Right renal cortex interstitium (tissue), 3 donors: ENCODE measurements at places on chromosomes 16 and 17.

DNA sequence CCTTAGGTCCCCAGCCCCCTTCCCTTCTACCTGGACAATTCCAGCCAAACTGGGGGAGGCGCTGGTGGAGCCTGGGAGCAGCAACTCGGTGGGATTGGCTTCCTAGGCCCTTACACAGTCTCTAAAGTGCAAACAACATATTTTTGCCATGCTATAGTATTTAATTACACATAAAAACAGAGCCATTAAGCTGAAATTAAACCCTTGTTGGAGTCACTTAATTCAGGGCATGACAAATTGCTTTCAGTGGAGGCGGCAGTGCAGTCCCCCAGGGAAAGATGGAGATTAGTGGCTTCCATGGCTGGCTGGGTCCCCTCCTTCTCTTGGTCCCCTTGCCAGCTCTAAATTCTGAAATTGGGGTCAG is 17.3 kb downstream of the IGFBP4 start:
- DNase-seq, result no peak

- no peak for DNase-seq
Observed at GRCh38 chr16:79409978-79410377, 190.6 kb downstream of the MAF start.

- DNase-seq, result no peak
Observed at GRCh38 chr16:88347656-88348376, 34.9 kb upstream of the ZNF469 start.

DNA sequence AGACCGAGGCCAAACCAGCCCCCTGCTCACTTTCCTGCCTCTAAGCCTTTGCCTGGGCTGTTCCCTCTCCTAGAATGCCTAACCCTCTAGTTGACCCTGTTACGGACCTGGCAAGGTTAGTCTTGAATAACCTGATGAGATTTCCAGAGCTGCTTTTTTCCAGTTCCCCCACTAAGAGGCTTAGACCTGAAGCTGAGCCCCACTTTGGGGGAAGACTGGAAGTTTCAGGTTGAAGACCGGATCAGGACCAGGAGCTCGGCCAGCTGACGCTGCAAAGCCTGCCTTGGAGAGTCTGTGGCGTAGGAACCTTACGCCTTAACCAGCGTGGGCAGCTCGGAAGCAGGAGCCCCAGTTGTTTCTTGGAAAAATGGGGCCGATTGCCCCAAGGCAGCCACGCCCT is 129.8 kb downstream of the OR1D5 start:
- DNase-seq, result no peak

GRCh38 chr17:2043785-2044184 is 2.0 kb downstream of the OVCA2 start:
- no peak for DNase-seq

DNA sequence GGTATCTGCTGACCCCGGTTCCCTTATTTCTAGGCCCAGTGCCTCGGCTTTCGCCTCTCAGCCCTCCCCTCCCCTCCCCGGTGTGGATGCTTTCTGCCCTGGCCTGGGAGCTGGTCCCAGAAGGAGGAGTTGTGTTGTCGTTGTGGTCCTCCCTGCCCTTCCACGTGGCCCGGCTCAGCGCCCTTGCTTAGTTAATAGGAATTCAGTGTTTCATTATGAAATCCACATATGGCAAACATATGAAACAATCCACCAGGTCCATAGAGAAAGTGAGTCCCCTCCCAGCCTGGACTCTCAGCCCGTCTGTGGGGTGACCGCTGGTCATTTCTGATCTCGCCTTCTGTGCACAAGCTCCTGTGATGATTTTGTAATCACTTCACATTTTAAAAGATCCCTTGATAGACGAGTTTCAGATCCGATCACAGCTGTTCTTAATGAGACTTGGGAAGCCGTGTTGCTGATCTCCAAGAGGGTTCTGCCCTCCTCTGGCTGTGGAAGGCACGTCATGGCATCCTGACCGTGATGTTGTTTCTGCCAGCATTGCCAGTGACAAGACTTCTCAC is 112.1 kb downstream of the BANP start:
- no peak for DNase-seq

GRCh38 chr17:77352441-77352840 is 211.7 kb downstream of the SEC14L1 start:
- no peak for DNase-seq

DNA sequence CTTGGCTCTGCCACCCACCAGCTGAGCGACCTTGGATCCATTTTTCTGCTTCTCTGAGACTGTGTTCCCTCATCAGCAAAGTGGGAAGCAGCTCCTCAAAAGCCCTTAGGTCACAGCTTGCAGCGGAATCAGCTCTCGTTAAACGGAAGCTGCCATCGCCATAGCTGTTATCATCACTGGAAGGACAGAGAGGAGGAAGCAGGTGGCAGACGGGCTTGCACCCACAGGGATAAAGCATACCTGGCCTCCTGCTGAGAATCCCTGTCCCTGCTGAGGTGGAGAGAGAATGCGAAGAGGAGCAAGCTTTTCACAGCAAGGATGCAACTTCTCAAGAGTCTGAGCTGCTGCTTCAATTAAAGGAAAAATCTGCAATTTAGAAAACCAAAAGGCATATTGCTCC is 106.6 kb downstream of the CLEC16A start:
- no peak for DNase-seq

DNA sequence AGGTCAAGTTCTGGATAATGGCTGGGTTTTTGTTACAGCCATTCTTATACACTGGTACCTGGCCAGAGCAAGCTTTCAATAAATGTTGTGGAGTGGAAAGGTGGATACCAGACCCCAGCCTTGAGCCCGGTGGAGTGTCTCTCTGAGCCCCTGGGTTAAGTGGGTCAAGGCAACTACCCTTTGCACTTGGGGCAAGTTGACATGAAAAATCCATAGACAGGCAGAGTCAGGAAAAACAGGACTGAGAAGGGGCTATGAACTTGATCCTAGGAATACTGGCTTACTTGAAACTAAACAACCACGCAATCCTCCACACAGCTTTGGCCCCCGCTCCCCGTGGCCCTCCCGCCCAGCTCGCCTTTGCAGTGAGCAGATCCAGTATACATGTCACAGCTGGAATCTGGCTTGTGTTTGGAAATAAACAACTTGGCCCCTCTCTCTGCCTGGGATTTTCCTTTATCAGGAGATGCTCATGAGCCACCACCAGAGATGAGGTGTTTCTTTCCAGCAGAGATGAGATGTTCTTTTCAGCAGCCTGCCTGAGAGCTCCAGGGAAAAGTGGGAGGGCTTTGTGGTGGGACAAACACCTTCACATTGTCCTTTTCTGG is 65.9 kb downstream of the KSR1 start:
- no peak for DNase-seq

GRCh38 chr17:72122010-72122764 is 1.4 kb downstream of the SOX9 start:
- no peak for DNase-seq

DNA sequence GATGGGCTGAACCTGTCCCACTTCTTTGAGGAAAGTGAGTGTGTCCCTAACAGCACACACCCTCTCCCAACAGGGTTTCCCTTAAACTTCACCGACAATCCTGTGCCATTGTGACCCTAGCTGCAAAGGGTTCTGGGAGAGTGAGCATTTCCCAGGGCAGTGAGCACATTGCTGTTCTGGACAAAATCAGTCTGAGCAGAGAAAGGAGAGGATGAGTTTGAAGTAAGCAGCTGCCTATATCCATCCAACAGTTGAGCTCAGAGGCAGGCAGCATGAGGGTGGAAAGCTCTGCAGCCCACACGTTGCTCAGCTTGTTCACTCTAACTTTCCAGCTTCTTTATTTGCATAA is 296.5 kb upstream of the MAF start:
- no peak for DNase-seq

- DNase-seq, result no peak
Observed at GRCh38 chr17:82959990-82960418, 119.4 kb upstream of the METRNL start.

DNA sequence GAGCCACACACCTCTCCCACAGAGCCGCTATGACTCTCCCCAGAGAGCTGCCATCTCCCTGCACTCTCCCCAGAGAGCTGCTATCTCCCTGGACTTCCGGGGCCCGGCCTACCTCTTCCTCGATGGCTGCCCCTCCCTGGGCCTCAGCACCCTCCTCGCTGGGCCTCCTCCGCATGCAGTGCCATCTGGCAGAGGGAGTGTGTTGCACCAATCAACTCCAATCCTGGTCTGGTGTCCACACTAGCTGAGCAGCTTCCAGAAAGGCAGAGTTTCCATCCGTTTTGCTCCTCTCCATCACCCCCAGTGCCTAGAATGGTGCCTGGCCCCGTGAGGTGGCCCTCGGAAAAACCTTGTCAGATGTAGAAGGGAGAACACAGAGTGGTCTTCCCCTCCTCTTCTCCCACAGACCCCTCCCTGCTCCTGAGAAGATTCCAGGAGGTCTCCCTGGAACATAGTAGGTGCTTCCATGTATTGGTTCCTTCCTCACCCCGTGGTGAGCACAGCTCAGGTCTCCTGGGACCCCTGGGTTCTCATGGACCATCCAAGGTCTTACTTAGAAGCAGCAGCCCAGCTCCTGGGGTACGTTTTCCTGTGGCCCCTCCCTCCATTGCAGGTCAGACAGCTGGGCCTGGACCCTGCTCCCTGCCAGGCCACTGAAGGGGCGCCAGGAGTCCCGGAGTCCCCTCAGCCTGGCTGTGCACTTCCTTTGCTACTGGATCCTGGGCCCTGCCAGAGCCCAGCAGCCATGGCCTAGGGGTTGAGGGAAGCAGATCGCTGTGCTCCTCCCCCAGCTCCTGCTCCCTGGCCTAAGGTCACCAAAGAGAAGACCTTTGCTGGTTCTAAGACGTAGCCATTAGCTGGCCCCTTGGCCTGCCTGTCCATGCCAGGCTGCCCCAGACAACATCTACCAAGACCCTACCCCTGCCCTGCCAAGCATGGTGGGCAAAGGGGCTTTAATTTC is 233.8 kb upstream of the GSE1 start:
- no peak for DNase-seq

- DNase-seq, result no peak
Observed at GRCh38 chr17:68832109-68832802, 122.9 kb downstream of the ABCA8 start.

GRCh38 chr17:44202756-44203155 is 3.1 kb upstream of the ATXN7L3 start:
- no peak for DNase-seq

DNA sequence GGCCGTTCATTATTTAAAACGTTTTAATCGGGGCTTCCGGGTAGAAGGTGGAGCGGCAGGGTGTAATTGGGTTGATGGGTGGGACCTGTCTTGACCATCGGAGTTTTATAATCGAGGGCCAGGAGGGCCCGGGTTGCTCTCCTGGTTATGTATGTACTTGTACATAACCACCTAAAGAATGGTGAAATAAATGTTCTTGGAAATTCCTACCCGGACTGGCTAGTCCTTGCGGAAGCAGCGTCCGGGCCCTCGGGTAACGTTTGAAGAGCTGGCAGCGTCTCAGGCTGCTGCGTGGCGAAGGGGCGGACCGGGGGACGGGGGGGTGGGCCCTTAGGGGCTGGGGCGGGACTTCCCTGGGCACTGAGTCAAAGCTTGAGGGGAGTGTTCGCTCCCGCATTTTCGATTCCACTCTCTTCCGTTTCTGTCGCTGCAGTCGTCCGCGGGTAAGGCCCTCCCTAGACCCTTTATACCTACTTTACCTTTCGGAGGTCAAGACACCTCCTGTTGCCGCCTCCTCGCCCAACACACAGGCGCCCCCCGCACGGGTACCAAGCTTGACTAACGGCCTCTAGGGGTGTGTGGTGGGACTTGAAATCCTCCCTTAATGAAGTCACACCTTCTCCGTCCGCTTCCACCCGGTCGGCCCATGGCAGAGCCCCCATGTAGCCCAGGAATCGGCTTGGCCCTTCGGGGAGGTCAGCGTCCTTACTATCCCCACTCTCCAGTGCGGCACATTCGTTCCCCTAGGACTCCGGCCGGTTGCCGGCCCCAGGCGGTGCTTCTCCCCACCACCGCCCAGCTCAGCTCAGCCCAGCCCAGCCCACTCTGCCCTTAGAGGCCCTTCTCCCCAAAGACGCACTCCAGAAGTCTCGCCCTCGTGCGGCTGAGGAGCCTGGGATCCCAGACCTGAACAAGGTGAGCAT is at the start of gene TMEM106A:
Gene TMEM106A (plus strand): TSS at position 396 of the 923 bp plus-strand sequence. CDS start 1,167 bp downstream, outside the sequence.
- peak; percentile 52 for DNase-seq

GRCh38 chr16:11636172-11636721 is 32.0 kb upstream of the SNN start:
- DNase-seq, result no peak
